ENCODE measurements at places on chromosomes 5 and 9.

GRCh38 chr5:141646026-141646425, 5.2 kb downstream of the FCHSD1 start:
- DNase-seq: no peak

DNA sequence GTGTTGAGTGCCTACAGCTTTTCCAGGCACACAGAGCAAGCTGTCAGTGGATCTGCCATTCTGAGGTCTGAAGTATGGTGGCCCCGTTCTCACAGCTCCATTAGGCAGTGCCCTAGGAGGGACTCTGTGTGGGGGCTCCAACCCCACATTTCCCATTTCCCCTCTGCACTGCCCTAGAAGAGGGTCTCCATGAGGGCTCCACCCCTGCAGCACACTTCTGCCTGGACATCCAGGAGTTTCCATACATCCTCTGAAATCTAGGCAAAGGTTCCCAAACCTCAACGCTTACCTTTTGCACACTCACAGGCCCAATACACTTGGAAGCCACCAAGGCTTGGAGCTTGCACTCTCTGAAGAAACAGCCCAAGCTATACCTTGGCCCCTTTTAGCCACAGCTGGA, 131.3 kb downstream of the DEPDC1B start:
- no peak for DNase-seq

- no peak for DNase-seq
Observed at GRCh38 chr9:126955811-126956210, 41.2 kb downstream of the RALGPS1 start.

- DNase-seq: no peak
Observed at GRCh38 chr5:67272453-67273130, 76.0 kb upstream of the CD180 start.

GRCh38 chr9:7178729-7179128, 421.0 kb downstream of the KDM4C start:
- no peak for DNase-seq

DNA sequence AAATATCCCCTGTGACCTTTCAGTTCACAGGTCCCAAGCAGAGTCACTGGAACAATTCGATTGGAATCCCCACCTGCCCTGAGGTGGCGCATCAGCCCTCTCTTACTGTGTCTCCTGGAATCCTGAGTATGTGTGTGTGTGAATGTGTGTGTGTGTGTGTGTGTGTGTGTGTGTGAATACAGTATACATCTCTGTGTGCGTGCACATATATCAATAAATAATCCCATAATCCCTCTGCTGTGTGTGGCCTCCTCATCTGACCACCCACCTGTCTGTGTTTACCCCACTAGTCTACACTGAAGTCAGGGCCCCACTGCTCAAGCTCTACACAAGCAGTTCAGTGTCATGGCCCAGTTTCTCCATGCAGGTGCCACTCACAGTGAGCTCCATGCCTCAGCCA, 187.4 kb downstream of the ERCC6L2 start:
- no peak for DNase-seq

GRCh38 chr5:119274030-119274766, 81.6 kb upstream of the TNFAIP8 start:
- no peak for DNase-seq

DNA sequence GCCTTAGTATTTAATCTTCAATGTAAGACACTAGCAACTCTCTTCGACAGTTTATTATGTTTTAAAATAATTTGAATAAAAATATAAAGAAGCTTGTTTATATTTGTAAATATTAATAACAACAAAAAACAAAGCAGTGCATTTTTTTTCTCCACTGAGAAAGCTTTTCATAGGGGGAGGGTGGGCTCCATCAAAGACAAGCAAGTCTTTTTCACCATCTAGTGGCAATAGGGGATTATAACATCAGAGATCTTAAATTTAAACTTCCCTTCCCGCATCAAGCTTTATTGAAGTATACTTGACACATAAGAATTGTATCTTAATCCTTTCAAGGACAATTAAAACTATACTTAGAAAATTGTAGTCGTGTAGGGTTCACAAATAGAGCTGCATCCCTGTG, 9.3 kb upstream of the OR13F1 start:
- DNase-seq: no peak

GRCh38 chr9:135281151-135281550, 193.7 kb downstream of the OLFM1 start:
- no peak for DNase-seq

GRCh38 chr9:125437771-125438221, 176.2 kb downstream of the GAPVD1 start:
- peak; percentile 67 for DNase-seq

- DNase-seq: no peak
Observed at GRCh38 chr5:3105581-3105980, 354.1 kb upstream of the IRX2 start.

GRCh38 chr5:78979909-78980308, 5.2 kb downstream of the ARSB start:
- no peak for DNase-seq

- no peak for DNase-seq
Observed at GRCh38 chr9:2718001-2718697, 839 bp downstream of the KCNV2 start.

- no peak for DNase-seq
Observed at GRCh38 chr5:134595458-134595838, 37.2 kb downstream of the SAR1B start.

- DNase-seq: no peak
Observed at GRCh38 chr5:149268928-149269557, 2.6 kb upstream of the AFAP1L1 start.

DNA sequence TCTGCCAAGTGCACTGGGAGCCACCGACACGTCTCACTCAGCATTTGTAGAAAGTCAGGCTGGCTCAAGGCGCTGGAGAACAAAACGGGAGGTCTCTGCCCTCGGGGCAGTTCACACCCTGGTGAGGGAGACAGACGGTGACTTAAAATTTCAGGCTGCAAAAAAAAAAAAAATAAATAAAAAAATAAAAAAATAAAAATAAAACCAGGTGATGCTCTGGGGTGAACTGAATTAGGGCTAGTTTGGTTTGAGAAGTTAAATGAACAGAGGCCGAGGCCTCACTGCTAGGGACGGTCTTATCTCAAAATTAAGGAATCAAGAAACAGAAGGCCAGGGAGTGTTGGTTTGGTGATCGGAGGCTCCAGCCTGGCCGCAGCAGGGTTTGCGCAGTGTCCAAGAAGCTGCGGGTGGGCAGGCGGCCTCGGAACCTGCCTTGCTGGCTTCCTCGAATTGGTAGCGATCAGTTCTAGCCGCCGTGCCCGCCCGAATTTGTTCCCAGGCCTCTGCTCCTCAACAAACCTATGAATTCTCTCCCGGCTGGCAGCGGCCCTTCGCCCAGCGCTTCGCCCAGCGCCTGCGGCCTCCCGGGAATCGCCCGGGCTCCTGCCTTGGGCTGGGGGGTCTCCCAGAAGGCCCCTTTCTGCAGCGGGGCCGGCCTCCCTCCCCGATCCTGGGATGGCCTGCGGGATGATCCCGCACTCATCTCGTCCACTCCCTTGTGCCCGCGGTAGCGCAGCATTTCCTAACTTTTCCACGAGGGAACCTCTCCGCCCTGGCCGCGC, 1.5 kb downstream of the NKX2-5 start:
- DNase-seq: no peak

DNA sequence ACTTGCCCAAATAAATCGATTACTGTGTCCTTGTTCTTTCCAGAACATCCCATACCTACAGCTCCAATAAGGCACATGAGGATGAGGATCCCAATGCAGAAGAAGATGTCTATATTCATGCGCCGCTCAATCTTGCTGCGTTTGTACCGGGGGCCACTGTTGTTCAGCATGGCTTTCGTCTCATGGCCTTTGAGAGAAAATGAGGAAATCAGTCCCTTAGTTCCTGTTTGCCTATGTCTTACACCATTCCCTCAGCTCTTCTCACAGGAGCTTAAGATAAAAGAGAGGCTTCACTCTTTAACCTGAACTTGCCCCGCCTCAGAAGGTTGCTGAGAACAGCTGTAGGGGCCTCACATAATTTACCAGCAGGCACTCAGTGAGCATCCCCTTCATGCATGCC, 211.6 kb downstream of the ATP10B start:
- DNase-seq: no peak

DNA sequence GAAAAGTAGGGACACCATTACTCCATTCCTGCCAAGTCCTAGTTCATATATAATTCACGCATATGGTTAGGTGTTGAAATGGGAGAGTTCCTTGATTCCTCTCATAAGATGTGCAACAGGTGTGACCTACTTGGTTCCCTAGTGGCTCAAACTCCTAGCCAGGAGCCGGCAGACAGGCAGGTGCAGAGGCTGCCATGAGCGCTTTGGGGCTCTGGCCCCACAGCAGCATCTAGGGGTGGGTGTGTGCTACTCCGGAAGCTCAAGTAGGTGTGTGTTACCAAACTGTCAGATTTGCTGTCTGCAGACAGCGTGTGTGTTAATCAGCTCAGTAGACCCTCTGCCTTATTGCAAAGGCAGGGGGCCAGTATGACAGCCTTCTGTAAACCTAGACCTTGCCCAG, 1652.4 kb upstream of the ACO1 start:
- DNase-seq: no peak

DNA sequence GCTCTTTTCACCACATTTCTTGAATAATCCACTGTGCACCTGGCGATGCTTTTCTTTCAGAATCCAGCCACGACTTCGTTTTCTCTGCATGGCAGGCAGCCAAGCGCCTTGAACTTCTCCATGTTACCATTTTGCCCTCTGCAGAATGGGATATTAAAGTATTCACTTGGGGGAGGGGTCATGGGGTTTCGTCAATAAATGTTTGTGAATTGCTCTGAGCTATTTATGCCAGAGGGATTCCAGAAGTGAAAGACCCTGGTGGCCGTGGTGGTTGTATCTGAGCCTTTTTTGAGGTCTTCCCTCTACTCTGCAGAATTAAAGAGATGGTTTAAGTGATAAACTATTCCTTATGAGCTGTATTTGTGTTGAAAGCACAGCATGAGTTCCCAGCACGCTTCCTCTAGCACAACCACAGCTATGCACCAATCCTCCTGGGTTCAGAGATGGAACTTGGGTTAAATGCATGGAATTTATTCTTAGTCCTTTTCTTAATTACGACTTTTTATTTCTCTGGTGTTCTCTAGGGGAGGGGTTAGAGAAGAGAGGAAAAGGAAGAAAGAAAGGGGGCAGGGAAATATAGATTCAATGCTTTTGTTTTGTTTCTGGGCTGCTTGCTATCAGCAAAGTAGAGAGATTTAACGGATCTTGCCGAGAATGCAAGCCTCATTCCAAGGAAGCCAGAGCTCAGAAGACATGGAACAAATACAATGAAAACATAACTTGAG, 478.2 kb upstream of the TNC start:
- DNase-seq: no peak

DNA sequence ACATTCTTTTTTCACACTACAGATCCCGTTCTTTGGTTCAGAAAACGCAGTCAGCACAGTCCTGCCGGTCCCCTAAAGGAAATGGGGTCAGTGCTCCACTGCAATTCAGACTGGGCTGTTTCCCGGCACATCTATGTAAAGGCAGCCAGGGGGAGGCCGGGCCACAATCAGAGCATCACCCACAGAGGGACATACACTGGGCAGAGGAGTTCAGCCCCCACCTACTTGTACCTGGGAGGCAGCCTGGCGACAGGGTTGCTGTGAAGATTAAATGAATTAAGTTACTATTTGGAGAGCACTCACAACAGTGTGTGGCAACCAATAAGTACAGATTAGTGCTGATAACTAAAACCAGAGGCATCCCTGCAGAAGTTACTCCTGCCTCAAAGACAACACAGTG, 4.5 kb downstream of the PTPN3 start:
- no peak for DNase-seq

DNA sequence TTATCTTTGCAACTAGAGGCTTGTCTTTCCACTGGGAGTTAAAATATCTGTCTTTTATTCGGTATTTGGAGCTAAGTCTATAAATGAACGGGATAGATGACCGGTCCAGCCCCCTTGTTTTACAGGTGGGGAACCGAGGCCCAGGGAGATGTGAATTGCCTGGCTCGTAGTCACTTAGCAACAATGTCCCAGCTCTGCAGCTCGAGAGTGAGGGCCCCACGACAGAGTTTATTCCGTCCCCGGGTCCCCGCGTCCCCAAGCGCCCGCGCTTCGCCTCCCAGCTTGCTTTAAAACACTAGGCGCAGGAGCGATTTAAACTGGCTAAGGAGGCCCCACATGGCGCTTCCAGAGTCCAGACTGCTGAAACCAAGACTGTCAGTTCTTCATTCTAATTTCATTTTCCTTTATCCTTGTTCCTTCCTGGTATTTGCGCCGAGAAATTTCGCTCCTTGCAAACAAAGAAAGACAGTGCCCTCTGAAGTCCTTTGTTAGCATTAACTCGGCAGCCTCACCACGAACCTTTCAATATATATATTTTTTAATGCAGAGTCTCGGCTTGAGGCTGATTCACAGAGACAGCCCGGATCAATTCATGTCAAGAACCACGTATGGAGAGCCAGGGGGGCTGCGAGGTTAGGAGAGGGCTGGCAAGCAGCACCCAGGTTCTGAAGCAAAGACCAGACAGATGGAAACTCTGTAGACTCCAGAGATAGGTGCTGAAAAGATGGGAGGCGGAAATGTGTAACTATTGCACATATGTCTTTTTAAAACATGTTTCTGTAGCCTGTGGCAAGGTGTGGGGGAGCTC, 1.4 kb upstream of the ENC1 start:
- no peak for DNase-seq

DNA sequence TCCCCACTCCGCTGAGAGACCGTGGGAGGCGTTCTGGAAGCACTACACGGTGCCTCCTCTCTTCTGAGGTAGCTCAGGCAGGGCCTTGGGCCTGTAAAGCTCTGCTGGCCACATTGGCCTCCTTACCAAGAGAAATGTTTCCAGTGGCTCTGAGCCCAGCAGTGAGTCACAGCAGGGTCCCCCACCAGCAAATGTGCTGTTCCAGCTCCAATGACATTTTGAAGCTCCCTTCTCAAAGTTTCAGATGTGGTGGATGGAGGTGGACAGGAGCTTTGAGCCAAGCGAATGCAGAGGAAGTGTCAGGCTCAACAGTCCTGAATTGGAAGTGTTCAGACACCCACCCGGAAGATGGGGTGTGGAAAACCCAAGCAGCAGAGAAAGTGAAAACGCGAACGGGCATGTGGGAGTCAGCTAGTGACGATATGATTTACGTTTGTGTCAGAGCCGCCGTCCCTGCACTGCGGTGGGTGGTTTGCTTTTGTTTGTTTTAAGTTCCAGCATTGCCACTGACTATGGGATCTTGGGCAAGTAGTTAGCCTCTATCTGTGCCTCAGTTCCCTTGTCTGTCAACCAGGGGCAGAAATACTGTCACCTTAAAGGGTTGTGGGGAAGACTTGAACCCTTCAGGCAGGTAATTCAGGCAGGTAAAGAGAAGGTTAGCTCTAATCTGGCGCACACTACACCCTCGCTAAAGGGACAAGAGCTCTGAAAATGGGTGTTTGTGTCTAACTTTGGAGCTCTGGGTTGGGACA, 38.2 kb downstream of the C5orf15 start:
- peak; percentile 85 for DNase-seq

DNA sequence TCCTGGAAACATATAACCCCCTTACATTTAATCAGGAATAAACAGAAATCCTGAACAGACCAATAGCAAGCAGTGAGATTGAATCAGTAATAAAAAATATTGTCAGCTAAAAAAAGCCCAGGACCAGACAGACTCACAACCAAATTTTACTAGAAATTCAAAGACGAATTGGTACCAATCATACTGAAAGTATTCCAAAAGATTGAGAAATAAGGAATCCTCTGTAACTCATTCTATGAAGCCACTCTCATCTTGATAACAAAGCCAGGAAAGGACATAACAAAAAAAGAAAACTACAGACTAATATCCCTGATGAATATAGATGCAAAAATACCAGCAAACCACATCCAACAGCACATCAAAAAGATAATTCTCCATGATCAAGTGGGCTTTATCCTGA, 714.0 kb downstream of the SEMA5A start:
- no peak for DNase-seq

Measured in aorta (tissue), 5 donors.